H9 (cell line): ENCODE measurements at places on chromosomes 7 and 10. TPM values are rescaled to one million over a fixed set of nuclear protein-coding genes. Genes with fewer than 3 reads are reported as not detected.

- DNase-seq, result no peak
- no peak overlapping the region for H3K27ac ChIP-seq
- no peaks in the 10 kb centered on the region for H3K4me1 ChIP-seq
- H3K4me3 ChIP-seq, result peak overlapping the region; percentile 80
Measured at GRCh38 chr7:30136743-30137485, 2.1 kb downstream of the MTURN start.

DNA sequence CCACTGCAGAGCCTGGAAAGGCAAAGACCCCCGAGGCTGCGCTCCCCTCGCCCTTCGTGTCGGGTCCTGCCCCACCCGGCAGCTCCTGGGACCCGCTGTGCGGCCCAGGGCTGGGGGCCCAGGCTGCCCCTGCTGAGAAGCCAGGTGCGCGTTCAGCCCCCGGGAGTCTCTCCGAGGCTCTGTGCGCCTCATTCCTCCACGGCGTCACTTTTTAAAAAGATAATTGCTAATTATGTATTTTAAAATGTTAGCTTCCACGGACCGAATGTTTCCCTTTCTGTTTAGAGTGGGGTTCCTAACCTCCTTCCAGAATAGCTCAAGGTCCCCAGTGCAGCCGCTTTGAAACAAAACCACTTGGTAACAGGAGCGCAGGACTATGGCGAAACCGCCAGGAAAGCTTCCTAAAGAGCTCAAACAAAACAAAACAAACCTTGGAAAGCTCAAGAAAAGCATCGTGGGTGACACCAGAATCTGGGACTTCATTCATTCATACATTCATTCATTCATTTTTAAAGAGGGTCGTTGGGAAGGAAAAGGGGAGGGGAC is 45.6 kb downstream of the PDIA4 start:
- H3K4me3 ChIP-seq, result peak overlapping the region; percentile 83
- no peak overlapping the region for H3K27ac ChIP-seq
- DNase-seq, result no peak

GRCh38 chr7:128005117-128005516 is 26.1 kb downstream of the LRRC4 start:
- H3K4me3 ChIP-seq, result no peak overlapping the region
- no peak for DNase-seq
- peaks cover 5% of the 10 kb centered on the region; the same call in 1 of the 2 replicates for H3K36me3 ChIP-seq
- no peak overlapping the region for H3K27ac ChIP-seq
- H3K4me1 ChIP-seq, result no peaks in the 10 kb centered on the region
- H3K27me3 ChIP-seq, result no peaks in the 10 kb centered on the region

DNA sequence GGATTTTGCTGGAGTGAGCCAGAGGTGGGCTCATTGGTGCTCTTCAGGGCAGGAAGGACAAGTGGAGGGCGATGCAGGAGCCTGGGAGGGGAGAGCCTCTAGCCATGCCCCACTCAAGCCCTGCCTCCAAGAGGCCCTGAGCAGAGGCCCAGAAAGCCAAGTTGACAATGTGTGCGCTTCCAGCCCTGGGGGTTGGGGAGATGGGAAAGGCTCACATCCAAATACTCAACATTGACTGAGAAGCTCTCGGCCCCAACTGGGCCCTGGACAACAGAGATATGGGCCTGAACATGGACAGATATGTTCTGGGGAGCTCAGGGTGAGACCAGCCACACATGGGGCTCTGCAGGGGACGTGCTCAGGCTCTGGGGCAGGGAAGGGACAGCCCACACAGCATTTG is 39.0 kb downstream of the FRMPD2 start:
- H3K36me3 ChIP-seq, result no peaks in the 10 kb centered on the region
- DNase-seq, result peak; percentile 10
- no peak overlapping the region for H3K27ac ChIP-seq
- no peaks in the 10 kb centered on the region for H3K27me3 ChIP-seq
- 0 out of 2 replicates have a peak, but pooled peaks cover 1% of the 10 kb centered on the region for H3K4me1 ChIP-seq
- H3K4me3 ChIP-seq, result no peak overlapping the region

Gene AOAH
- total RNA-seq, result 0.39 TPM in 1 of 2 replicates, not detected in the other

DNA sequence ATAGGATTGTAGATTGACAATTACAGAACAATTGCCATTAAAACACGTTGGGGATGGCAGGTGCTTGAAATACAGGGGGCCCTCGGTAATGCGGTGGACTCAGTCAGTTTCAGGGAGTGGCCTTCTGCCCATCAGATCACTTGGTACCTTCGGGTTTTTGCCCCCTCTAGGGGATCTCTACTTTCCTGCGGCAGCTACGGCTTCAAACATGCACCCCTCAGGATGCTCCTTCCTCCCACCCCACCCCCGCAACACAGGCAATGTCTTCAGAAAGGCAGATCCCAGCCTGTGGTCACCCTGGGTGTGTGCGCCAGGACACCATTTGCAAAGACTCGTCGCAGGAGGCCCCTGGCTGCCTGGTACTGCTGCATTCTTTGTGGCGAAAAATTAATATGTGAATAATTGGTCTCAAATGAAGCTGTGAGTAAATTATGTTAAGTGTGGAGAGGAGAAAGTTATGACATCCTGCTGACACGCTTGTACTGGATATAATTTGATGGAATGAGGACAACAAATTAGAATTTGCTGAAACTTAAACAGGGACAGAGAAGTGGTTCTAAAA is 431.0 kb upstream of the MKI67 start:
- no peaks in the 10 kb centered on the region for H3K4me1 ChIP-seq
- no peak overlapping the region for H3K27ac ChIP-seq
- H3K4me3 ChIP-seq, result no peak overlapping the region
- H3K36me3 ChIP-seq, result peaks cover 37% of the 10 kb centered on the region

GRCh38 chr10:31034098-31034909 is 2.6 kb upstream of the ZNF438 start:
- no peak for DNase-seq
- no peaks in the 10 kb centered on the region for H3K36me3 ChIP-seq
- peaks cover 4% of the 10 kb centered on the region; the same call in 1 of the 2 replicates for H3K4me1 ChIP-seq
- H3K27me3 ChIP-seq, result no peaks in the 10 kb centered on the region
- H3K4me3 ChIP-seq, result no peak overlapping the region

Gene PRLHR
- not detected in 2 replicates for total RNA-seq

DNA sequence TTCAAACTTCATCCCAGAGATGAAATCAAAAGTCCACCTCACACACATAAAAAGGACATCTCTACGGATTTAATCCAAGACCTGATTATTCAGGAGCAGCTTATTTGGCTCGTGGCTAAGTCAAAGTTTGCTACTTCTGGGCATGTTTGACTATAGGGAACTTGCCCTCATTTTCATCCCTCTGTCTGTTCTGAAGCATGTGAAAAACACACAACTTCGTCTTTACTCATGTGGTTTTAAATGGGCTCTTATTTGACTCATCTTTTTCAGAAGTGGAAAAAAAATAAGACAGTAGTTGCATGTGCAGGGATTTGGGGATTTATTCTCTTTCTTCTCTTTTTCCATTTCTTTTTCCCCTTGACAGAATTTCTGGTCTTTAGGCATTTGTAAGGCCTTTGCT is 295.9 kb downstream of the TFEC start:
- no peaks in the 10 kb centered on the region for H3K36me3 ChIP-seq
- H3K4me3 ChIP-seq, result no peak overlapping the region
- no peaks in the 10 kb centered on the region for H3K4me1 ChIP-seq
- no peaks in the 10 kb centered on the region for H3K27me3 ChIP-seq

- H3K4me1 ChIP-seq, result 0 out of 2 replicates have a peak, but pooled peaks cover under 1% of the 10 kb centered on the region
- peak overlapping the region; percentile 79 for H3K4me3 ChIP-seq
- no peak overlapping the region for H3K27ac ChIP-seq
- DNase-seq, result no peak
Measured at GRCh38 chr7:151080067-151080521, 515 bp downstream of the FASTK start.

DNA sequence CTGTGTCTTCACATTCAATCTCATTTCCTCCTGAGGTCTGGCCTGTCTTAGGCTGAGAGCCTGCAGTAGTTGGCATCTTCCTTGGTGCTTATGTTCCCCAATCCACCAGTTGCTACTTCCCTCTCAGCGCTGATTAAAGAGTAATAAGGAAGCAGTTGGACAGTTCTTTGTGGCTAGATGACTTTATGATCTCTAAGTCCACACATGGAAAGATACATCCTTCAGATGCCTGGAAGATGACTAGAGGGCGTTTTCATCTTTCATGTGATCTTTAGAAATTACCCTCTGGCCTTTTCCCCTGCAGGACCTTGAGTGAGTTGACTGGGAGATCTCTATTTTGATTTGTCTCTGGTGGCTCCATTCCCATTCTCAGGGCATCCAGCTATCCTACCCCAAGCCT is 204.5 kb downstream of the GRM3 start:
- H3K4me3 ChIP-seq, result no peak overlapping the region
- H3K27ac ChIP-seq, result no peak overlapping the region
- DNase-seq, result no peak
- no peaks in the 10 kb centered on the region for H3K27me3 ChIP-seq

Gene FAM53B
- total RNA-seq, result 10.6 and 11.5 TPM in 2 replicates

- no peaks in the 10 kb centered on the region for H3K4me1 ChIP-seq
- no peak overlapping the region for H3K4me3 ChIP-seq
- DNase-seq, result no peak
- peaks cover 26% of the 10 kb centered on the region for H3K36me3 ChIP-seq
Measured at GRCh38 chr7:43721193-43721806, 8.0 kb downstream of the COA1 start.

DNA sequence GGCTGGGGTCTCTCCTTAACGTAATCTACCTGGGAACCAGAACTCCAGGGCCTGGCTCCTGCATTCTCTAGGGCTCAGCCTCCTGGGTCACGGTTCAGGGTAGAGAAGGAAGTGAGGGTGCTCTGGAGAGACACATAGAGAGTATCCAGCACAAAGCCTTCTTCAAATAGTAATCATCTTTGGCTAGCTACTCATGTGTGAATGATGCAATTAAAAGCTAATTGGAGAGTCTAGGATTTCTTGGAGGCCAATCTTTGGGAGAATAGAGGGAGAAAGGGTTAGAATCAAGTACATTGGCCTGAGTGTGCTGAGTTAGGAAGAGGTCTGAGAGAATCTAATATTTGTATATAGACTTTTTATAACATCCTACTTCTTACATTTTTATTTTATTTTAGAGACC is 24.0 kb upstream of the MALRD1 start:
- no peak overlapping the region for H3K27ac ChIP-seq
- no peak overlapping the region for H3K4me3 ChIP-seq
- H3K36me3 ChIP-seq, result no peaks in the 10 kb centered on the region
- DNase-seq, result no peak
- no peaks in the 10 kb centered on the region for H3K27me3 ChIP-seq

DNA sequence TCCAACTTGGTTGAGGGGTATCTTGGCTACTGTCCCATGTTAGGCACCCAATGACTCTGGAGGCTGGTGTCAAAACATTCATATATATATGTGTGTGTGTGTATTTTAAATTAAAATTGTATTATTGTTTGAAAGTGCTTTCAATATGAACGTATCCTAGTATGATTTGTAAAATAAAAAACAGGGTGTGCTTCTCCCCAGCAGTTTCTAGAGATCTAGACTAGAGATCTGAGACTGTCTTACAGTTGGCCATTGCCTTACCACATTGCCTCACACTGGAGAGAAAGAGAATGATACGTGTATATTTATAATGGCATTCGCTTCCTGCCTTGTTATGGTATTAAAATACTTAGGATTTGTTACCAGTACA is 1.2 kb downstream of the BAG3 start:
- no peak for DNase-seq
- no peak overlapping the region for H3K27ac ChIP-seq
- peaks cover 4% of the 10 kb centered on the region; the same call in 1 of the 2 replicates for H3K4me1 ChIP-seq

Gene SMO
- 66.8 and 70.0 TPM in 2 replicates for total RNA-seq

Gene CTAGE6
- total RNA-seq, result not detected in 2 replicates
